ENCODE measurements at places on chromosomes 5 and 9.

DNA sequence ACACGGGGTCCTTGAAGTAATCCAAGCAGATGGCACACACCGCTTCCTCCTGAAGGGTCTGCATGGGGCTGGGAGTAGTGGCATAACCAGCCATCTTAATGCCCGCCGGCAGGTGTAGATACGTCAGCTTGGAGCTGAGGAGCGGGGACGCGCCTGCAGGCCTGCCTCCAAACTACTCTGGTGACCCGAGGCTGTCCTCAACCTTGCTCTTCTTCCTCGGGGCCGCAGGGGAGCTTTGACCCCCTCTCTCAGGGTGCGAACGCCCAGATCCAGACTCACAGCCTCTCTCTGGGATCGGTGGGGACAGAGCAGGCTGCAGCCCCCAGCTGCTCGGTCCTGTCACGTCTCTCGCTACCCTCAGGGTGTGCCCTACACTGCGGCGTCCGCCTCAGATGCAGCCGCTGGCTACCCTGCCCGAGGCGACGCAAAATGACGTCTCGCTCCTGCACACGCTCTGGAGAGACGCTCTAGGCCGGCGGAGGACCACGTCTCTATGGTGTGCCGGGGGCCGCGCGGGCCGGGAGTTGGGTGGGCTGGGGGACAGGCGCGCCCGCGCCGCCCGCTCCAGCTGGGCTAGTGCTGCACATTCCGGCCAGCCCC lies at the start of gene TRIM52:
Gene TRIM52 (minus strand): TSS at position 424 of the 600 bp plus-strand sequence. CDS start 330 bp downstream, at position 94.
- DNase-seq = peak; percentile 73

DNA sequence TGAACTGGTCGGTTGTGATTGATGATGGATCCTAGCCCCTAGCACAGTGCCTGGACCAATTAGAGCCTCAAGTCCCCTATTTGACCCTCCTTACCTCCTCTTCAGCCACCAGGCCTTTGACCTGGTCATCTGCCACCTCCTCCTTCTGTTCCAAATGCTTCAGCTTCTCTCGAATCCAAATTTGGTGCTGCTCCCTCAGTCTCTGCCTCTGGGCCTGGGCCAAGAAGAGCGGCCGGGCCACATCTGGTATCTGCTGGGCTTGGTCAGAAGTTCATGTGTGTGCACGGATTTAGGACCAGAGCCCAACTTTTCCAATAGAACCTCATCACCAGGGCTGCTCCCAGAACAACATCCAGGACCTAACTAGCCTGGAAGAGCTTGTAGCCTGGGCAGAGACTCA lies 6.5 kb downstream of the SLC35A4 start:
- DNase-seq = no peak

- no peak for DNase-seq
Measured at GRCh38 chr9:92165484-92165883, 50.3 kb upstream of the SPTLC1 start.

GRCh38 chr5:123964884-123965283 lies 452.9 kb downstream of the CSNK1G3 start:
- no peak for DNase-seq

DNA sequence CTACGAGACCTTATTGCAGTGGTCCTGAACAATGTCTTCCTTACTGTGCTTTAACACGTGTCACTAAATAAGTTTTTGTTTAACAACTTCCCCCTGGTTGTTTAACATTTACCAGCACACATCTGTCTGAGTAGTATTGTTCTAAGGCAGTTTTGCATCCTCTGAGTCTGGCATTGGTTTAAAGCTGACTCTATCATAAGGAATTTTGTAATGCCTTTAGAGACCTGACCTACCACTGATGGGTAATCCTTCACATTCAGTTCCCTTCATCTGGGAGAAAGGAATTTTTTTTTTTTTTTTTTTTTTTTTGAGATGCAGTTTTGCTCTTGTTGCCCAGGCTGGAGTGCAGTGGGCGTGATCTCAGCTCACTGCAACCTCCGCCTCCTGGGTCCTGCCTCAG lies 20.0 kb upstream of the PCAT7 start:
- no peak for DNase-seq

DNA sequence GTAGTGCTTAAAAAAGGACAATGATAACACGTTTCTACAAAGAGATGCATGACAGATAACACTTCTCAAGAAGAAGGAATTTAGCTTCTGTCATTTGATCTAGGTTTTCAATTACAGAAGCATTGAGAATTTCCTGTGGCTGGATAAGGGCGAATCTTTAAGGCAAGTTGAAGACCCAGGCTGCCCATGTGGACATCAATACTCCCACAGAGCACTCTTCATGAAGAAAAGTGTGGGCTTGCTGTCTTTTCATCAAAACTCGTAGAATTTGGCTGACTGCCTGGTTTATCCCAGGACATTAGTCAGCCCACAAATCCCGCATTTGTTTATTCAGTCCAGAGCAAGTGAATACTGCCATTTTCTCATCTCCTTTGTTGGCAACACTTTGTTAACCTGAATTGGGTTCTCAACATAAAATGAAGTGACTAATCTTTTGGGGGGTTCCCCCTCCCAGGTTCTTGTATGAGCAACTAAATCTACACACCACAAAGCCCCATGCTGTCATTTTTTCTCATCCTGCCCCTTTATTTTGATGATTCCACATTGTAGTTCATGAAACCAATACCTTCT lies 43.4 kb upstream of the CDKN2B start:
- no peak for DNase-seq

Measured in stimulated activated CD8-positive, alpha-beta memory T cell treated with anti-CD3 and anti-CD28 coated beads, Interleukin-4, amount 100 ng/mL, for 1 hour (primary cell).